ENCODE measurements at places on chromosomes 3 and 15.

- DNase-seq = no peak
These were observed 18.6 kb downstream of the ZDHHC19 start for GRCh38 chr3:196192524-196193051.

GRCh38 chr15:63338170-63338569 is 43.5 kb downstream of the CA12 start:
- DNase-seq = no peak

GRCh38 chr3:142925140-142925539 is 36.3 kb upstream of the PCOLCE2 start:
- DNase-seq = no peak

DNA sequence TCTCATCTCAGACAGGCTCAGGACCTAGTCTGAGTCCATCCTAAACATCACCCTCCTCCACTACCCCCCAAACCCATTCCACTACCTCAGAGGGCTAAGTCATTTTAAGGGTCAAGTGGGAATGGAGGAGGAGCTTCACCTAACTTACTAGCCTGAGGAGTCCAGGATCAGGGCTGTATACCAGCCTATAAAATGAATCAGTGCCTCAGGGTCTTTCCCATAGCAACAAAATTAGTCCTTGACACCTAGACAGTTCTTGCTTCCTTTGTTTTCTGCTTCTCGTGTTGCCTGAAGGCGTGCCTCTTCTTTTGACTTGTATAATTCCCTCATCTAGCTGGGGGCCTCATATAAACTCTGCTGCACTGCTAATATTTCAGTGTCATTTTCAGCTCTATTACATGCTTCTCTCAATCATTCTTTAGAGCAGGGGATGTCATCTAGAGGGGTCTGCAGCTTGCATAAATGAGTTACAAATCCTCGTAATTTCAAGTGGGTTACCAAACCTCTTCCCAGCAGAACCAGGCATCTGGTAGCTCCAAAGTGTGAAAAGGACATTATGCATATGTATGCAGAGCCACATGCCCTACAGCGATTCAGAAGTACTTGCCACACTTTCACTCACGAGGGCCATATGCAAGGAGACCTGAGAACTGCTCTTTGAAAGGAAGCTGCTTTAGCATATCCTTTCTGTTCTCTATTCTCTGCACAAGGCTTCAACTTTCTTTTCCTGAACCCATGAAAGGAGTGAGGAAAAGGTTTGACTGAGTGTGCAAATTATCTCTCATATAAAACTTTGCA is 311.7 kb upstream of the SEMA6D start:
- no peak for DNase-seq

DNA sequence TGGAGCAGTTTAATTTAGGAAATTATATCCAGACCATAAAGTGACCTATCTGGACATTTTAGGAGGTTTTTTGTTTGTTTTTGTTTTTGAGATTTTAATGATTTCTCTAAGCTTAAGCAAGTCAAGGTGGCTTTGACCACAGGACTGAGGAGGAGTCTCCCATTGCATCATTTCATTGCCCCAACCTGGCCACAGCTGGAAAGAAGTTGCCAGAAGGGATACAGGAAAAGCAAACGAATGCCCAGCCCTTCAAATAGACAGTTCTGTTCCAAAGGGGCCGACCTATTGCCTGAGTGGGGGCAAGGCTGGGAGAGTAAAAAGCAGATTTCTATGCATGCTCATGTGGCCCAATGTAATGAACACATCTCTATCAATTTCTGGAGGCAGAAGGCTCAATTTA is 12.0 kb upstream of the ONECUT1 start:
- no peak for DNase-seq

GRCh38 chr15:49620199-49620598 is 419 bp downstream of the FAM227B start:
- peak; percentile 58 for DNase-seq

DNA sequence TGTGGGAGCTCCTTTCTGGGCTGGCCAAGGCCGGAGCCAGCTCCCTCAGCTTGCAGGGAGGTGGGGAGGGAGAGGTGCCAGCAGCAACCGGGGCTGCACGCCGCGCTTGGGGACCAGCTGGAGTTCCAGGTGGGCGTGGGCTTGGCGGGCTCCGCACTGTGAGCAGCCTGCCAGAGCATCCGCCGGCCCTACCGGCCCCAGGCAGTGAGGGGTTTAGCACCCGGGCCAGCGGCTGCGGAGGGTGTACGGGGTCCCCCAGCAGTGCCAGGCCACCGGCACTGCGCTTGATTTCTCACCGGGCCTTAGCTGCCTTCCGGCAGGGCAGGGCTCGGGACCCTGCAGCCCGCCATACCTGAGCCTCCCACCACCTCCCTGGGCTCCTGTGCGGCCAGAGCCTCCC is 651.0 kb upstream of the ARPP21 start:
- no peak for DNase-seq

DNA sequence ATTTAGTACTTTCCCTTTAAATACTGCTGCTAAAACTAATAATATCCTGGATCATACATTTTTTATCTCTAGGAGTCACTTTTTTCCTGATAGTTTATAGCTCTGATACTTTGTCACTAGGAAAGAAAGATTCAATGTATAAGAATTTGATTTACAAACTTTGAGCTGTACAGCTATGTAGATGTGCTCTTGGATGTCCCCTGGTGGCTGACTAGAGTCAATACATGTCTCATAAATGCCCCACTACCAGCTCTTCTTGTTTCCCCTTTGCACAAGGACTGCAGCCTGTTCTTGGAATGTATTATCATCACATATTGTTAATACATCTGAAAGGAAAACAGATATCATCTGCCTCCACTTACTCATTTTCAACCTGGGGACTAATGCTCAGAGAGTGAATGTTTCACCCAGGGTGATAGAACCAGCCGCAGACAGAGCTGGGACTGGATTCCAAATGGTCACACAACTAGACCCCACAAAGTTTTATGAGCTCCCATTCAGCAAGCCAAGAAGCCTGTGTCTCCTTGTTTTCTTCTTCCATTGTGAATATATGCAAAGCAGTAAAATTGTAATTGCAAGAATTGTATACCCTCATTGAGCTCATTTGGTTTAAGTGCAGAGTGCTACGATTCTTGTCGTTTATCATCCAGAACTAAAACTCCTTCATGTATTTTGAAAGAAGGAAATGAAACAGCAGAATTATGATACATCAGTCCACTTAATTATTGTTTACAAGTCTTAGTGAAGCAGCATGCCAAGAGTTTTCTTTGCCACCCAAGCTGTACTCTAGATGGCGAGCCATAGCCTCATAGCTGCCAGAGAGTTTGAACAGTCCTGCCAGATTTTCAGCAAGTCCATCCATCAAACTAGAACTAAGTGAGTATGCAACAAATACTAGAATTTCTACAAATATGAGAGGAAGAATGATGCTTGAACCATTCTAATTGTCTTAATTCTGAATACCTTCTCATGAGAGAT is 261.6 kb upstream of the LMCD1 start:
- DNase-seq = peak; percentile 67

GRCh38 chr15:85792912-85793590 is 1.7 kb downstream of the KLHL25 start:
- DNase-seq = peak; percentile 30

DNA sequence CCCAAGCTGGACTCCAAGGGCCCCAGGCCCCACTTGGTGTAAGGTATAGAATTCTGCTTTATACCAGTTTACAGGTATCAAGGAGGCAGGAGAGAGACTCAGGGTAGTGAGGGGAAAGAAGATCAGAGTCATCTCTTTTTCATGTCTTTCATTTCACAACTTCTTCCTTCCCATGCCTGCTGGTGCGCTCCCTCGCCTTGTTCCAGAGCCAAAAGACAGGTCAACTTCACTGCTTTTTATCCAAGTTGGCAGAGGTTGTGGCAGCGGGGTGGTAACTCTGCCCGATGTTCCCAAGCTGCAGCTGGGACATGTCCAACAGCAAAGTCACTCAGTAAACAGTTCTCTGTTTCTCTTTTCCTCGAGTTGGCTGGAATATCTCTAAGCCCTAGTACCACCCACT is 86.3 kb upstream of the TCF12 start:
- peak; percentile 29 for DNase-seq

- DNase-seq = no peak
These were observed 1082.6 kb upstream of the EPHA6 start for GRCh38 chr3:95731753-95732152.

DNA sequence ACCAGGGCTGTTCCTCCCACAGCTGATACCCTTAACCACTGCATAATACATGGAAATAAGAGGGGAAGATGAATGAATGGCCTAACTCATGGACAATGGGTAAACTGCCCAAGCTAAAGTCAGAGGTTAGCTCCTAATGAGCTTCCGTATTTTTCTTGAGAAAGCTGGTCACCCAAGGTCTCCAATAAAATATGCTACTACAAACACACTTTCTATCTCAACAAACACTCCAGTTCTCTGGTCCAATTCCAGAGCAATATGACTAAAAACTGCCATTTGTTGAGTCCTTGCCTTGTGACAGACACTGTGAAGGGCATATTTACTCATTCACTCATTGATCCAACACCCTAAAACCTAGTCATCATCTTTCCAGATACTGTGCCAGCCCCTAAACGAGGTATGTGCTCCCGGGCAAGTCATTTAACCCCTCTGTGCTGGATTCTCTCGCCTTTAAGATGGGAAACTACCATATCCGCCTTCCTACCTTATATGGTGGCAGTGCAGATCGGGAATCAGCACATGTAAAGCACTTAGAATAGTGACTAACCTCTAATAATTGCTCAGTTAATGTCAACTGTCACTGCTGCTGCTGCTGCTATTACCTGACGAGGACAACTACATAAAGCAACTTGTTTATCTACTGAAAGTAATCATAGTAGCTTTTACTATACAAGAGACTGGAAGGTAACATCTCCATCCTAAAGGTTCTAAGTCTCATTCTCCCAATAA is 89.1 kb downstream of the XXYLT1 start:
- no peak for DNase-seq

All from lung microvascular endothelial cell (primary cell).